ENCODE measurements at places on chromosomes 3 and 15.

DNA sequence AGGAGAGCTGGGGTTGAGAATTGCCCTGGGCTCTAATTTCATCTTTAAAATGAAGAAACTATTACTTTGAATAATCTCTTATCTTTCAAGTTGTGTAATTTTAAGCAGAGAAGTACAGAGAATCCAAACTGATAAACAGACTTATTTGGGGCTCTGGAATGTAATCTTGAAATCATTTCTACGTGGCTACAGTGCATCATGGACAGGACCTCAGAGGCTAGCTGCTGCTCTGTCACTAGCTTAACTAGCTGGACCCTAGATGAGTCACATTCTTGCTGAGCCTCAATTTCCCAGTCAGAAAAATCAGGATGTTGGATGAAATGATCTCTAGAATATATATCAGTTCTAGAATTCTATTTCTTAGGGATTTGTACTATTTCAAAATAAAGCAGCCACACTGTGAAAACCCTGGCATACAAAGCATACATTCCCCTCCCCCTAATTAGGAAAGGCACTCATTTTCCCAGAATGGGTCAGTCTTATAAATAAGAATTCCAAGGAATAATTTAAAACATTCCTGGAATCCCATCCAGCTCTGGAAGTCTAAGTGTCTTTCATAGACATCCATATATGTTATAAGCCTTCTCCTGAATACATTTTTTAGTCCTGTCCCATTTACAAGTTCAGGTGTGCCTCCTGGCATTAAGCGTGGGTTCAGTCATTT, 47.2 kb downstream of the RASGRP1 start:
- no peak for DNase-seq

GRCh38 chr15:60009980-60010732, 6.0 kb downstream of the FOXB1 start:
- DNase-seq = no peak

- DNase-seq = no peak
Observed at GRCh38 chr3:14902719-14903118, 44.7 kb upstream of the NR2C2 start.

DNA sequence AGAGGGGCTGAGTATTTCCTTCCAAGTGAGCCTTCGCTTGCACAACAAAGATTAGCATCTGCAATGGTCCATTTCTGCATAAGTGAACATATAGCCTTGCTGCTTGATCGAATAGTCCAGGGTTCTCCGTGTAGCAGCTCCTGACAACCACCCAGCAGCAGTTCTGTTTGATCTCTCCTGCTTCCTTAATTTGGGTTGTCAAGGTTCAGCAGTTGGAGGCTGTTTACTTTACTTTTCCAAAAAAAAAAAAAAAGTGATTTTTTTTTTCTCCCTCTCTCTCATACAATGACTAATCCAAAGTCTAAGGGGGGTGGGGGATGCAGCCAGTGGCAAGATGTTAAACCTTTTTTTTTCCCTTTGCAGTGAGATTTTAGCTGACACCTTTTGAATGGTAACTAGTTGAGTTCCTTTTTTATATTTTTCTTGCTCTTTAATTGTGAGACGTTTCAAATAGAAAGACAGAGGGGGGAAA, 3.6 kb downstream of the FOXP1 start:
- DNase-seq = no peak

DNA sequence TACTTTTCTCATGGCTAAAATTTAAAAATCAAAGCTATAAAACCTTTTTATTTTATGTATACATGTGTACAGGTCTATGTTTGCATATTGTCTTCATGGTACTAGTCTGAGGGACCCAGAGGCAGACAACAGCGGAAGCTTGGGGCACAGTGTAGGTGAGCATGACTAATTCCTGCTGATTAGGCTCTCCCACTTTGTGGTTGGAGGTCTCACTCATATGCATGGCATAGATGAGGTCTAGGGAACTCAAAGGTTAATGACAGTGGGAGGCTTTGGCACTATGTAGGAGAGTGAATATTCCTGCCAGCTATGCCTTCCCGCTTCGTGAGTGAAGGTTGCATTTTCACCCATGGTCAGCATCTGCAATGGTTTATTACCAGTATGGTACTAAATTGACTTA, 47.5 kb upstream of the AADACL2 start:
- DNase-seq = no peak

GRCh38 chr3:129439226-129439816, 427 bp downstream of the MBD4 start:
- no peak for DNase-seq

- no peak for DNase-seq
Observed at GRCh38 chr15:42270551-42270950, 2.5 kb upstream of the GANC start.

DNA sequence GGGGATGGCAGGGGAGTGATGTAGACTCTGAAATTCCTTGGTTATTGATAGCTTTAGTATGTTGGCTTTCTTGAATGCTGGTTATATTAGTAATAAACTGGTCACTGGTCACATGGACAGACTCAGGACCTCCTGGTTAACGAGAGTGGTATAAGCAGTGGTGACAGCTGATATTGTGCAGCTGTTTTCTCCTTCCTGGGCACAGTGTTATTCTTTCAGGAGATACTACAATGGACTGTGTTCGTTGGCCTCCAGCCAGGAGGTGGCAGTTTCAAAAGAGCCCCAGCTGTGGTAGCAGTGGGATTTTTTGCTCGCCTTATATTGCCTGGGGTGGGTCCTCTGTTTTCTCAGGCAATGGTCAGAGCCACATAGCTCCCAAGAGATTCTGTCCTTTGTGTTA, 181.6 kb upstream of the RBMS3 start:
- DNase-seq = no peak

- no peak for DNase-seq
Observed at GRCh38 chr15:78146425-78147154, 2.6 kb upstream of the IDH3A start.

GRCh38 chr15:35691173-35691761, 145.3 kb upstream of the DPH6 start:
- DNase-seq = no peak

DNA sequence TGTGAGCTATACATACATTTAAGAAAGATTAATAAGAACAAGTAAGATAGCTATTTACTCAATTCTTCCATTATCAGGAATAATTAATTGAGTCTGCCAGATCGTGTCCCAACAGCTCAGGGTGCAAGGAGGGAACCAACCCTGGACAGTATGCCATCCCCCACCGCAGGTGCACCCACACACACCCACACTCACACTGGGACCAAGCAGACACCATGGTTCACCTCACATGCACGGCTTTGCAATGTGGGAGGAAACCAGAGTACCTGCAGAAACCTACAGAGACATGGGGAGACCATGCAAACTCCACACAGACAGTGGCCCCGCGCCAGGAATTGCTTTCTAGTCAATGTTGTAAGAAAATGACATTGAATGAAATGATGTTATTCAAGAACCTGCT, 20.0 kb upstream of the TJP1 start:
- DNase-seq = no peak

DNA sequence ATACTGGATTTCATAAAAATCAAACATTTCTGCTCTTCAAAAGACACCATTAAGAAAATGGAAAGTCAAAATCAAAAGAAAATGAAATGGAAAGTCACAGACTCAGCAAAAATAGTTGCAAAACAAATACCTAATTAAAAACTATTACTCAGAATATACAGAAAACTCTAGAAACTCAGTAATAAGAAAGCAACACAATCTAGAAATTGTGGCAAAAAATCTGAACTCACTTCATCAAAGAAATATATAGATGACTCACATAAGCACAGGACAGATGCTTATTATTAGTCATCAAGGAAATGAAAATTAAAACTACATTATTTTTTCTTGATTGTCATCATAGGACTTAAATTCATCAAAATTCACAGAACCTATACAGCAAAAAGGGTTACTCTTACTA, 430.0 kb downstream of the SHQ1 start:
- no peak for DNase-seq

DNA sequence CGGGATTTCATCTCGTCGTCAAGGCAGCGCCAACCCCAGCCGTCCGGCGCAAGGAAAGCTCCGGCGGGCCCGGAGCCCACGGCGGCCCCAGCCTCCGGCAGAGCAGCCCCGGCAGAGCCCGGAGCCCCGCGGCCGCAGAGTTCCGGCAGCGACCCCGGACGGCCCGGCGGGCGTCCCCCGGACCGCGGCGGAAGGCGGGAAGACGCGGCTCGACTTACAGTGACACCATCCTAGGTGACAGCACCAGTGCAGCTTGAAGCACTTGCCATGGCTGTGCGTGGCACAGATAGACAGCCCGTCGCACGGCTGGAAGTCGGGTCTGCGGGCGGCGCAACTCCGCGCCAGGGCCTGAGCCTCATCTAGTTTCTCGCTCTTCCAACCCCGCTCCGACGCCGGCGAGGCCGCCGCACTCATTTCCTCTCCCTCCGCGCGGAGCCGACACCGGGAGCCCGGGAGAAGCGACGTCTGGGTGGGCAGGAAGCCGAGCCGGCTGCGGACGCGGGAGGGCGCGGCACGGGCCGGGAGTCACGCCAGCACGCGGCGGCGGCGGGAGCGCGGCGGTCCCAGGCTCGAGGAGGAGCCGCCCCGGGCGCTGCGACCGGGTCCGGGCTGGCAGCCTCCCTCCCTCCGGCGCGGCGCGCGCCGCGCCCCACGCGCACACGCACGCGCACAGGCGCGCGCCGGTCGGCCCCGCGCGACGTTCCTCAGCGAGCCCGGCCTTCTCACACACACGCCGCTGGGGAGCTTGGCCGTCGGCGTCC, at the start of gene C3orf70:
C3orf70 (minus strand) TSS at position 651 of the 761 bp plus-strand sequence; CDS start at position 414, 237 bp downstream.
- no peak for DNase-seq

DNA sequence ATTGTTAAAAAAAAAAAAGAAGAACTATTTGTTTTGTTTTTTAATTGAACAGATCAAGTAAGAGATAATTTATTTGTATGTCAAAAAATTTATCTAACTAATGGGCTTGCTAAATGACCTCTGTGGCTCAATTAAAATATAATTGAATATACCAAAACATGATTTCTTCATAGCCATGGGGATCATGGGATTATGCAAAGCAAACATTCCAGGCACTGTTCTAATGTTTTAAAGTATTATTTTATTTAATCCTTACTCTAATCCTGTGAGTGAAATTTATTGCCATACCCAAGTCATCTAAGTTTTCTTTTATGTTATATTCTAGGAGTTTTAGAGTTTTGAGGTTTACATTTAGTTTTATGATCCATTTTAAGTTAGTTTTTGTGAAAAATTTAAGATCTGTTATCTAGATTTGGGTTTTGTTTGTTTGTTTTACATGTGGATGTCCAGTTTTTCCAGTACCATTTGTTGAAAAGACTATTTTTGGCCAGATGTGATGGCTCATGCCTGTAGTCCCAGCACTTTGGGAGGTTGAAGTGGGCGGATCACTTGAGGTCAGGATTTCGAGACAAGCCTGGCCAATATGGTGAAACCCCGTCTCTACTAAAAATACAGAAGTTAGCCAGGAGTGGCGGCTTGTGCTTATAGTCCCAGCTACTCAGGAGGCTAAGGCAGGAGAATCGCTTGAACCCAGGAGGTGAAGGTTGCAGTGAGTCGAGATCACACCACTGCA, 52.3 kb upstream of the CNOT10 start:
- no peak for DNase-seq

DNA sequence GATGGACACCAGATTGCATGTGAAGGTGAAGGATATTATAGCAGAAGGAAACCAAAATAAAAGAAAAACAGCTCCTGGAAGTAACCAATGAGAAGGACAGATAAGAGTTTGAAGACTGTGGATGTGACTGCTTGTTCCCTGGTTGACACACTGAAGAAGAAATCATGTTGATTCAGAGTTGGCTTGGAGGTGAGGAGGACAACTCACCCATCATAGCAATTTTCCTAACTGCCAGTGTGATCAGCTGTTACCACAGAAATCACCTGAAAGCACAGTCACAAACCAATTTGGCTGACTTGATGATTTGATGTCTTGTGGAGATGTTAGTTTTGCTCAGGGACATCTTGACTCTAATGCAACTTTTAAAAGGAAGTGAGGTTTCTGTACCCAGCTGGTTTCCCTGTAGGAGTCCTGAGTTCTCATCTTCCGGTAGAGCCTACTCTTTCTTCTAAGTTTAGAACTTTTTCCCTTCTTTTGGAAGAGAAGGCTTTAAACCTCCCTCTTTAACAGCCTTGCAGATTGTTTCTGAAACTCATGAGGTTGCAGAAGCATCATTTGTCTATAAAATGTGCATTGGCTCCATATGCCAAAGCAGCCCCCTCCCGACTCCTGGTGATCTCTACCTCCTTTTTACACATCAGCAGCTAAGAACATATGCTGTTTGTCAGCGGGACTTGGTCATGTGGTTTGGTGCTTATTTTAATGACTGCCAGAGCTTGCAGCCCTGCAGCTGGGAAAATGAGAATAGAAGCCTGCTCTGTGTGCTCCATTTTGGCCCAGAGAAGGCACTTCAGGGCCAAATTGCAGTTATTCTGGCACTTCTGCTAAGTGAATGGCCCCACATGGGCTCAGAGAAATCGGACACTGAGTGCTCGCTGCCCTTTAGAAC, 10.3 kb downstream of the ATG7 start:
- DNase-seq = no peak

GRCh38 chr3:142027735-142028134, 121.6 kb downstream of the TFDP2 start:
- DNase-seq = no peak

DNA sequence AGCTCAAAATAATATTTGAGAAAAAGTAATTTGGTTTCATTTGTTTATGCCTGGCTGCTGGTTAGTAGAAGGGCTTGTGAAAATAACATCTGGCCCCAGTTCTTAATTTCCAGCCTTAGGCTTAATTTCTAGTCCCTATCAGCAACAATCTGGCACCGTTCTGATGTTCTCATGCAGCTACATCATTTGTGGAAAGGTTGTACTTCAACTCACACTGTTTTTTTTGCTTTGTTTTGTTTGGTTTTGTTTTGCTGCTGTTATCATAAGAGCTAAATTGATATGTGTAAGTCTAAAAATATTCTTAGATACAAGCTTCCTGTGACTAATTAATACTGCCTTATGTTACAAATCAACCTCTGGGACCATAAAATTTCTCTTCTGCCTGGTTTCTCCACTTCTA, 8.9 kb downstream of the CPA3 start:
- no peak for DNase-seq

DNA sequence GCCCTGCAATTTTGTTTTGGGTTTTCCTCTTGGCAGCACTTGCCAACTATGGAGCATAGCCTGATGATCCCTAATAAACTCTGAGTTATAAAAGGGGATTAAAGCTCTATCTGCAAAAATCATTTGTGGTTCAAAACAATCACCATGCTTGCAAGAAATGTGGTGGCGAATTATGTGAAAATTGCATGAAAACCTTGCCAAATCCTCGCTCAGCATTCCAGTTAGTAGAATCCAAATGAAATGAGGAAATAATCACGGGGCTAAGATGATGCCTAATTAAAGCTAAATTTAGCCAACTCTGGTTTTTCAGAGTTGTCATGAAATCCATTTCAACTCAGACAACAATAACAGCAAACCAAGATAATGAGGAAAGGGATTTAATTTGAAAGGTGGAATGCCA, 73.0 kb upstream of the PROK2 start:
- DNase-seq = no peak

GRCh38 chr3:141056751-141057171, 5.6 kb downstream of the SPSB4 start:
- DNase-seq = no peak

All from NCI-H1417 treated with DMSO at 0.1 percent for 48 hours (cell line).